ENCODE measurements at places on chromosomes 6 and 20.

DNA sequence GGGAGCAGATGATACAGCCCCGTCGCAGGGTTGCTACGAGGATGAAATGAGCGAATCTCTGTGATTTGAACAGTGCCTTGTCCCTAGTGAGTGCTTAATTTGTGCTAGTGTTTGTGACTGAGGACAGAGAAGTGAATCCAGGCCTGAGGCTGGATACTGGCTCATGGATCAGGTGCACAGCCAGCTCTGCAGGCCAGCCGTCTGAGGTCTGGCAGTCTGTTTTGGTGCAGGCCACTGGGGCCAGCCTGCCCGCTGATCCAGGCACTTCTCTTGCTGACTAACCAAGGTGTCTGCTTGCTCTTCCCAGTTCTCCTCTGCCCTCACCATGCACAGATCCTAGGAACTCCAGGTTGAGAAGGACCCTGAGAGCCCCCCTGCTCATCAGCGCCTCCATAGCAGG is 181.0 kb downstream of the LRFN2 start:
- no peak for DNase-seq

DNA sequence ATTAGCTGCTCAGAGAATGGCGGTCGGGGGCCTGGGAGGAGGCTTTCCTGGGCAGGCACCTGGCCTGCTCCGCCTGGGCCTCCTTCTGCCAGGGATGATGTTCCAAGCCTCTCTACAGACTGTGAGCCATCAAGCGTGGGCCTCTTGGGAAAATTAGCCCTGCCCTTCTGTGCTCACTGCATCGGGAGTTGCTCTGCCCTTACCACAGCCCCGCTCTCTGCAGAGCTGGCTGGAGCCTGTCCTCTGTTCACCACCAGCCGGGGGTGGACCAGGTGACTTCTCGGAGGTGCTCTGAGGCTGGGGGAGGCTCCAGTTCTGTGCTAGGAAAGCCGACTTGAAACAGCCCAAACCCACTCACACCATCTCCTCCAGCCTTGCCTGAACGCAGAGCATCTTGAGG is 24.2 kb downstream of the MDGA1 start:
- no peak for DNase-seq

GRCh38 chr20:23145281-23145700 is 59.2 kb upstream of the CD93 start:
- DNase-seq = no peak

DNA sequence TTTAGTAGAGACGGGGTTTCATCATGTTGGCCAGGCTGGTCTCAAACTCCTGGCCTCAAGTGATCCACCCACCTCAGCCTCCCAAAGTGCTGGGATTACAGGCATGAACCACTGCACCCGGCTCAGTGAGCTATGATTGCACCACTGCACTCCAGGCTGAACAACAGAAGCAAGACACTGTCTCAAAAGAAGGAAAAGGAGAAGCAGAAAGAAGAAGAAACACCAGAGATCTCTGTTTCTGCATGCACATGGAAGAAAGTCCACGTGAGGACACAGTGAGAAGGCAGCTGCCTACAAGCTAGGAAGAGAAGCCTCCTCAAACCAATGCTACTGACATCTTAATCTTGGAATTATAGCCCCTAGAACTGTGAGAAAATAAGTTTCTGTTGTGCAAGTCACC is 16.0 kb downstream of the ECT2L start:
- DNase-seq = no peak

DNA sequence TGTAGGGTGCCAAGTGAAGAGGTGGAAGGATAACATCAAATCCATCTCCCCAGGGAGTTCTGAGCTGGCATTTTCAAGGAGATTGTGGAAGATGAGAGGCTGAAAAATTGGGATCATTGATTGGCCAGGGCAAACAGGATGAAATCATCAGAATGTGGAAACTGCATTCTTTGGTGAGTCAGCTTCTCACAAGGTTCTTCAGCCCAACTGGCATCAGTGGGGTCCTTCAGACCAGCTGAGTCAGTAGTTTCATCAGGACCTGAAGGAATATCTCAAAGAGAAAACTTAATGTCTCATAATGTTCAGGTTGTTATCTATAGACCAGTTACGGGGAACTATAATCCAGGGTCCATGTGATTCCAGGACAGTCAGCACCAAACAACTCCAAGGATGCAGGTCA is 195.8 kb downstream of the HAO1 start:
- no peak for DNase-seq

- no peak for DNase-seq
These were observed 202.2 kb downstream of the TASP1 start for GRCh38 chr20:13436530-13436929.

DNA sequence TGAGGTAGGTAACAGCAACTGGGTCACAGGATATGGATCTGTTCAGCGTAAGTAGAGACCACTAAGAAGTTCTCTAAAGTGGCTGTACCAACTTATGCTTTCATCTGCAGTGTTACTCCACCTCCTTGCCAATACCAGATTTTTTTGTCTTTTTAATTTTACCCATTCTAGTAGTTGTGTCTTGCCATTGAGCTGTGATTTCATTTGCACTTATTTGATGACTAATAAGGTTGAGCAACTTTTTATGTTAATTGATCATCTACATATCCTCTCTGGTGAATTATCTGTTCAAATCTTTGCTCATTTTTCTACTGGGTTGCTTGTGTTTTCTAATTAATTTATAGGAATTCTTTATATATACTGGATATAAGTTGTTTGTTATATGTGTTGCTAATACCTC is 82.9 kb downstream of the OGFRL1 start:
- no peak for DNase-seq

DNA sequence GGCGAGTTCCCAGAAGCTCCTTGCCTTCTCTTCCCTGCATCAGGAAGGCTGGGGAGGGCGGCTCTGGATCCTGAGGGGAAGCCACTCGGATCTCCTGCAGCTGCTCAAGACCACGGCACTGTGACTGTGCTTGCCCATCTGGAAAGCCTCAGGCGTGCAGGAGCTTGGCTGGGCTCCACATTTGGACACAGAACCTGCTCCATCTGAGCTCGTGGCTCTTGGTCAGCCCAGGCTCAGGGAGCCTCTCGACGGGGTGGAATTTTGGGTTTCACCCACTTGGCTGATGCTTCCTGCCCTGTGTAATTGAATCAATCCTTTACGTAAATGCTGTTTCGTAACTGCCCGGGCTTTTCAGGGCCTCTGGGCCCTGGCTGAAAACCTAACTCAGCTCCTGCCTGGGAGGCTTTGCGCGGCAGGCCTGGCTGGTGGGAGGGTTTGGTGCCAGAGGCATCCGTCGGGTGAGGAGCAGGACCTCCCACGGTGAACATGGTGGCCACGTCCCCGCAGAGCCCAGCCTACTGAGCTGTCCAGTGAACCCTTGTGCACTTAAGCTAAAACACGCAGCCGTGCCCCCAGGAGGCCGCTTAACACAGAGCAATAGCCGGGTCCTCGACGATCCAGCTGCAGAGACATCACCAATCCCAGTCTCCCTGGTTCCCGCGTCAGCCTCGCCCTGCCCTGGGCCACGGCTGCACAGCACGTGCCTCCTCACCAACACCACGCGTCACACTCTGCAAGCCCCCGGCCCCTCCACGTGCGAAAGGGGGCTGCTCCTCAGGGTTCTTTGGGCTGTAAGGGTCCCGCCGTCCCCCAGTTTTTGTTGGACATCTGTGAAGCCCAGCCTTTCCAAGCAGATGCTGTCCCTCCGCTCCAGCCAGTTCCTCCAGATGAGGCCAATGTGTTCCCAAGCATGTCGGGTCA is 241.0 kb downstream of the DLL1 start:
- no peak for DNase-seq

DNA sequence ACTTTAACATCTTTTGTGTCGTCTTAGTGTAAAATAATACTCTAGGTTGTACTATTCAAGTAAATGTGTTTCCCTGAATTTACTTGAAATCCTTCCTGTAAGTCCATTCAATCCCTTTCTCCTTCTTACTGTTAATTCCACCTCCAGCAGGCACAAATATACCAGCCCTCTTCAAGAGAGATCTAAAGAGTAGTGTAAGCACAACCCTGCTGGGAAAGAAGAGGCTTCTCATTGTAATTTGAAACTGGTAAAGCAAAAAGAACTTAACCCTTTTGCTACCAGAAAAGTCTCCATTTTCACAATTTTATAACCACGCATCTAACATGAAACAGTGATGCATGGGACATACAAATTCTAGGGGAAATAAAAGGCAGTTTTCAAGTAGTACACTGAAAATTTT is at the start of gene BMP5:
Gene BMP5, minus strand, starts transcription at position 191 of the 400 bp plus-strand sequence. CDS start 725 bp downstream, outside the sequence.
- DNase-seq = no peak

- DNase-seq = no peak
These were observed 254.8 kb downstream of the CDC5L start for GRCh38 chr6:44642349-44642748.

GRCh38 chr6:74249658-74250057 is 553.7 kb downstream of the CD109 start:
- no peak for DNase-seq

- DNase-seq = no peak
These were observed 180.0 kb upstream of the RREB1 start for GRCh38 chr6:6927521-6928361.

- no peak for DNase-seq
These were observed 261.9 kb downstream of the PHF3 start for GRCh38 chr6:63897459-63897858.

- DNase-seq = no peak
These were observed 98.3 kb downstream of the SIM1 start for GRCh38 chr6:100366419-100366818.

- DNase-seq = no peak
These were observed 8.2 kb downstream of the DLL1 start for GRCh38 chr6:170282512-170283158.

DNA sequence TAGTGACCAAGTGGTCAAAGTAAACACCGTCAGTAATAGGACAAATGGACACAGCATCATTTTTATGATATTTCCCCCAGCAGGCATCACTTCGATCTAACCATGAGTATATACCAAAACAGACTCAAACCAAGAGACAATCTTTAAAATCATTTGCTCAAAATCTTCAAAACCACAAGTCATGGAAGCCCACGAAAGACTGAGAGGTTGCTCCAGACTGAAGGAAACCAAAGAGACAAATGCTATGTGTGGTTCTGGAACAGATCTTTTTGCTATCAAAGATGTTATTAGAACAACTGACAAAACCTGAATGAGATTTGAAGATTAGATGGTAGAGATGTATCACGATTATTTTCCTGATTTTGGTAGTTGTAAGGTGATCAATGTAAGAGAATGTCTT is 197.7 kb downstream of the TBXT start:
- no peak for DNase-seq

DNA sequence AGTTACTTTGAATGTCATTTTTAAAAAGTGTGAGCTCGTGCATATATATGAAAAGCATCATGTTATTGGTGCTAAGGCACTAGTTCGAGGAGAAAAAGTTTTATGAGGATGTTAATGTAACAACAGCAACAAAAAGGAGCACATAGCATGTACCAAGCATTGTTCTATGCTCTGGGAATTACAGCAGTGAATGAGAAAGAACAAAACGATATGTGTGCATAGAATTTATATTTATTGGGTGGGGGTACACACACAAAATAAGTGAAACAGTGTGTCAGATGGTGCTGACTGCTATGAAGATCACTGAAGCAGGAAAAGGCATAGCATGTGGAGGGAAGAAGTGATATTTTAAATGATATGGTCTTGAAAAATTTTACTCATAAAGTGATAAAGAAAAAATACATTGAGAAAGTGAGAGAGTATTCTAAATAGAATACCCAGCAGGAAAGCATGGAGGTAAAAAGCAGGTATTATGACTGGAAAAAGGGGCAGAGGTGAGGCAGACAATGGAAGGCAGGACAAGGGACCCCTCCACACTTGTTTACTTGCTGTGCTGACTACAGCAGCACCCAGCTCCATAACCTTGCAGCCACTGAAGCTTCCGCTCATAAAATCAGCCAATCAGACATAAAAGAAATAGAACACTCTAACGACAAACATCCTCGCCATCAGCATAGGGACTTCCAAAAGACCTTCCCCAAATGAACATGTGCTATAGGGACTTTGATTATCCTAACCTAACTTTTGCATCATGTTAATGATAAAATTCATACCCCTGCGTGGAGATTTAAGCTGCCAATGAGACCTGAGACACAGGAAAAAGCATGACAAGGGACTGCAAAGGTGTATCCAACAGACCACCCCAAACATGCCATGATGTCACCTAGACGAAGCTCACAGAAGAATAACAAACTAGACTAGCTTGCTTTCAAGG is 119.9 kb downstream of the HFE start:
- no peak for DNase-seq

DNA sequence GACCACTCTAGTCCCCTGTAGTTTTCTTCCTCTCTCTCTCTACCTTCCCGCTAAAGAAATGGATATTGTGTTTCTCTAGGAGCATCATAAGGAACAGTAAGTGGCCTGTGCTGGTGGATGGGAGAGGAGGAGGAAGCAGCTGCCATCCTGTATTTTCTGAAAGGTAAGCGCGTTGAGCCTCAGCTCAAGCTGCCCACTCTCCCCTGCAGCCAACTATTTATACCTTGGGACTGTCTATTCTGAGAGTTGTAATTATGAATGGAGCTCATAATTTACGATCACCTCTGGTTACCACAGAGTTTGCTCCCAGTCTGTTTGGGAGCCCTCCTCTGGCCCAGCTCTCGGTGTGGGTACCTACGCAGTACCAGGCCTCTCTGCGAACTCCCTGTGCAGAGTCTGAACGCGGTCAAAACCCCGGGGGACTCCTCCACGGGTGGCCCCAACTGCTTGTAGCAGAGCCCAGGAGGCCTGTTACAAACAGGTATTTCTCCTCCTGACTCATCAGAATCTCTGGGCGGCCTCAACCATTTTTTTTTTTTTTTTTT is 285.4 kb downstream of the SMOC2 start:
- DNase-seq = no peak

DNA sequence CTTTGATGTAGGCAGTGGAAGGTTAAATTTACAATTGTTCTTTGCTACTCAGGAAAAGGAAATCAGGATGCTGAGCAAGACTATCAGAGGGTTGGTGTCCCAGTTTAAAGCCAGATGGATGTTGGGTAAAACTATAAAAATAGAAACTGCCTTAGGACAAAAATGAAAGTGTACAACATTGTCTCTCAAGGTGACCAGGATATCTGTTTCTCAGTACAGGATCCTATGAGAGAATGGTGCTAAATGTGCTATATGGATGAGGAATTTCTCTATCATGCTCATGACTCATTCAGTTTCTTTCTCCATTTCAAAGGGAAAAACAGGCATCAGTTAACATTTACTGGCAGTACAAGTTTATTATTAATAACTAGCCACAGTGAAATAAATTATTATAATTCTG is 534.2 kb upstream of the GJE1 start:
- DNase-seq = no peak

DNA sequence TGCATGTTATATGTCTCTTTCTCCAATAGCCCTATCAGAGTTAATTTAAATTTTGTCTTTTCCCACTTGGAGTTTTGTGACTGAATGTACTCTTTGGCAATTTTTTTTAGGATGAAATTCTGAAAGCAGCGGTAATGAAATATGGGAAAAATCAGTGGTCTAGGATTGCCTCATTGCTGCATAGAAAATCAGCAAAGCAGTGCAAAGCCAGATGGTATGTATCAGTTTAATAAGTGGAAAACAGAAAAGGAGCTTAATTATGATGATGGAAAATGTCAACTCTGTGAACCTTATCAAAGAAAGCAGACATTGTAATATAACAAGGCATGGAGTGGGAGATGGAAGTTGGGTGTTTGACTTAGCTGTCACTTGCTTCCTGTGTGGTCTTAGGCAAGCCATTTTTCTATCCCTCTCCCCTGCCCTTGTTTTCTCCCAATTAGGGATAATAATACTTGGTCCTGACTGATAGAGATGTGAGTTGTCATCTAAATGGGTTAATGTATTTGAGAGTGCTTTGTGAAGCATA is 2.7 kb downstream of the CDC5L start:
- no peak for DNase-seq

- no peak for DNase-seq
These were observed 87.8 kb downstream of the TMEM170B start for GRCh38 chr6:11625302-11625701.
